ENCODE measurements at places on chromosomes 5 and 9.

- DNase-seq: no peak
These were observed 239.7 kb downstream of the MEF2C start for GRCh38 chr5:88643315-88643714.

DNA sequence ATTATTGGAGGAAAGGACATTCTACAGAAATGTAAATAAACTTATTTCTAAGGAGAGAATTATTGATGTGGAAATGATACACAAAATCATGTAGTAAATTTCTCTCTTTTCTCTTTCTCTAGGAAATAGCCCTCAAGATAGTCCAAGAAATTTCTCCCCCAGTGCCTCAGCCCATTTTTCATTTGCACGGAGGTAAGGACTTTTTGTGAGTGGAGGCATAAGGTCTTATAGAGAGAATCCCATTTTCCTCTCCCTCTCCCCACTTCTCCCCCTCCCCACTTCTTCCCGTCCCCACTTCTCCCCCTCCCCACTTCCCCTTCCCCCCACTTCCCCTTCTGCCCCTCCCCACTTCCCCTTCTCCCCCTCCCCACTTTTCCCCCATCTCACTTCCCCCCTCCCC is 106.6 kb downstream of the CD180 start:
- no peak for DNase-seq

- no peak for DNase-seq
These were observed 5.8 kb upstream of the FCN1 start for GRCh38 chr9:134923466-134923865.

DNA sequence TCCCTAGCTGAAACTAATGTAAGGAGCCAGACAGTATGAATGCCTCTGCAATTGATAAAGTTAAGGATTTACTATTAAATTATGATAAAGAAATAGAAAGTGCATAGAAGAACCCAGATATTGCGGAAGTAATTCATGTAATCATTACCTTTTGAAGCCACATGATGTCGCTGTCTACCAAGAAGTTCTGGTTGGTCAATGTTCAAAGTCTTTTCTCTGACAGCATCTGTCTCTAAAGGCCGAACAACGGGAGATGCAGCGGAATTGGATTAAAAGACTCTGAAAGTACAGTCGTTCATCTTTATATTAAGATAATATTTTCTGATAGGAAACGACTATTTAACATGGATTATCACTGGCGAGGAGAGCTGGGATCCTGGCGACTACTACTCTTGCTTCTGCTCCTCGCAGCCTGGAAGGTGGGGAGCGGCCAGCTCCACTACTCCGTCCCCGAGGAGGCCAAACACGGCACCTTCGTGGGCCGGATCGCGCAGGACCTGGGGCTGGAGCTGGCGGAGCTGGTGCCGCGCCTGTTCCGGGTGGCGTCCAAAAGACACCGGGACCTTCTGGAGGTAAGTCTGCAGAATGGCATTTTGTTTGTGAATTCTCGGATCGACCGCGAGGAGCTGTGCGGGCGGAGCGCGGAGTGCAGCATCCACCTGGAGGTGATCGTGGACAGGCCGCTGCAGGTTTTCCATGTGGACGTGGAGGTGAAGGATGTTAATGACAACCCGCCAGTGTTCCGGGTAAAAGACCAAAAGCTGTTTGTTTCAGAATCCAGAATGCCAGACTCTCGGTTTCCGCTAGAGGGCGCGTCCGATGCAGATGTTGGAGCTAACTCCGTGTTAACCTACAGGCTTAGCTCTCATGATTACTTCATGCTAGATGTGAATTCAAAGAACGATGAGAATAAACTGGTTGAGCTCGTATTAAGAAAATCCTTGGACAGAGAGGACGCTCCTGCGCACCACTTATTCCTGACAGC is at the start of gene PCDHA8:
TSS of gene PCDHA8 (plus strand) at position 210 of the 985 bp plus-strand sequence. CDS start at position 345, 135 bp downstream.
- no peak for DNase-seq

GRCh38 chr5:139638736-139639618 is 9.2 kb upstream of the CXXC5 start:
- DNase-seq: no peak

Measured in stimulated activated CD8-positive, alpha-beta memory T cell treated with anti-CD3 and anti-CD28 coated beads, Interleukin-4, amount 100 ng/mL, for 4 hours (primary cell).